ENCODE measurements at places on chromosomes 2 and 18.

DNA sequence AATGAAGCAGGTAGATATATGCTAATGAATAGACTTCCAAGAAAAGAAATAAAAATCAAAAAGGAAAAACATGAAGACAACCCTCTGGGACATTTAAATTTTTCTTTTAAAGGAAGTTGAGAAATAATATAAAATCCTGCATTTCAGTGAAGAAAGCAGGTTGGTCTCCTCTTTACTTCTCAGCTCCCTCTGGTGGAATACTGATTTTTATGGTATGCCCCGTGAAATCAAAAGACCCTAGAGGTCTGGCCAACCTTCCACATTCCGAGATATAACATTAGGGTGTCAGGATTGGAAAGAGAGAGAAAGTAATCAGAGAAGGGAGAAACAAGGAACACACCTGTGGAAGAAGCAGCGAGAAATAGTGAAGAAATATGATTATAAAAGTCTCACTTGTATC, 72.7 kb downstream of the DNER start:
- DNase-seq = no peak

GRCh38 chr18:75284566-75284965, 74.0 kb downstream of the TSHZ1 start:
- no peak for DNase-seq

DNA sequence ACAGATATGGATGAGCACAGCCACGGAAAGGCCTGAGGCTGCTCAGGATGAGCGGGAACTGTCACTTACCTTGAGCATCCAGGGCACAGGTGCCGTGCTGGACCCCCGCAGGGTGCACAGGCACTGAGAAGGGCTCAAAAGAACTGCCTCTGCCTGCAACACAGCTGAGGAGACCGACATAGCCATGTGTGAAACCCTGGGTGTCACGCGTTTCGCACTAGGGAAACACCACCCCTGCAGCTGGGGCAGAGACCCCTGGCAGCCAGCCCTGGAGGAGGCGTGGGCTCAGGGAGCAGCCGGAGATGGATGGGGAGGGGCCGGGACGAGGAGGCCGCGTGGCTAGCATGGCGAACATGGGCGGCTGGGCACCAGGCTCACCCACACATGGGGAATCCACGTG, 228.9 kb downstream of the EIPR1 start:
- DNase-seq = no peak

- DNase-seq = no peak
These were observed 364.7 kb downstream of the TXNL1 start for GRCh38 chr18:56273541-56274219.

- no peak for DNase-seq
These were observed 70.4 kb downstream of the APLF start for GRCh38 chr2:68537809-68538208.

GRCh38 chr2:20450201-20450999, 3.5 kb downstream of the RHOB start:
- DNase-seq = no peak

DNA sequence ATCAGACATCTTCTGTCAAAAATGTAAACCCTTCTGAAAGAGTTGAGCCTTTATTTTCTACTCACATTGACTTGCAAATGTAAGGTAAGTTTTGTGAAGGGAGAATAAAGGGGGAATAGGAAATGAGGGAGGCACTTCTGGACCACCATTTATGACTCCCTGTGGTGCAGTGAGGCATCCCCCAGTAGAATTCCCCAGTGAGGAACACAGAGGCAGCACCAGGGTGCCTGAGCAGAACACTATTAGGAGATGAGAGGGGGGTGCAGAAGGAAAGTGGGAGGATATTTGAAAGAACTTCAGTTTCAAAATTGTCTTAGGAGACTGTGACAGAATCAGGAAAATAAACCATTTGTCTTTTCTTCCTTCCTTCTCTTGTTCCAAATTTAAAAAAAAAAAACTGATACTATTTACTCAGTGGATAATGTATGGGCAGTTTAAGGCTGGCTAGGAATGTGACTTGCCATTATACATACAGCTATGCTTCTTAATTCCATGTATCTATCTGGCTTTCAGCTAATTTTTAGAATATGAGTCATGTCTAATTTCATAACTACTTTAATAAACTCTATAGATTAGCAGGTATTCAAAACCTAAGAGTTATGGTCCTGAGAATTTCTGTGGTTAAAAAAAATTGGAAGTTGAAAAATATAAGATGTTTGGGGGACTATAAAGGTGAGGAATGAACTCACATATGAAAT, 478.1 kb upstream of the CHAC2 start:
- DNase-seq = no peak

DNA sequence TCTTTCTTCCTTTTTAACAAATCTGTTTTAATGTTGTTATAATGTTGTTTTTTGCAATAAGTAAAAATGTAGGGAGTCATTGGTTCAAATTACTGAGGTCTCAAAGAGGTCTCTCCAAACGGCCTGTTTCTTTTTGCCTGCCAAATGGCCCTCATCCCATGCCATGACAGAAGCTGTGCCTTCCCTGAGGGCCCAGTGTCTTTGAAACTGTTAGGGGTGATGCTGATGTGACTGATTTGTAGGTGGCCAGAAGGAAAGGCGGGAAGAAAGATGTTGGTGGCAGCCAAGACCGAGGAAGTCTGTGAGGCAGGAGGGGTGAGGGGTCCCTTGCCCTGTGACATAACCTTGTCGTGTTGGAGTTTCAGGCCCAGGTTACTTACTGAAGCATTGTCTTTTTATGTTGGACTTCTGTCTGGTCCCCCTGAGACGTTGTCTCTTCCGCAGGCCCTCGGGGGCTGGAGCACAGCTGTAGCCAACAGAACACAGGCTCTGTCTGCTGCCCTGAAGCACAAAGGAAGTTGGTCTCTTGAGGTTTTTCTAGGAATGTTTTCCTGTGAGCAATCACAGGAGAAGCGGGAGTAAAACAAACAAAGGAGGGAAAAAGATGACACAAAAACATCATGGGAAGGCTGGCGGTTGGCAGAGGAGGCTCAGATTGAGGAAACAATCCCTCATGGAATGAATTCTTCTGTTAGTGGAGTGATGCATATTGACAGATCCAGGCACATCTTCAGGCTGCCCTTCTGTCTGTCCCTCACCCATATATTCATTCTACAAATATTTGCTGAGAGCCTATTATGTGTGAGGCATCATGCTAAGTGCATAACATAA, 4.9 kb upstream of the ST3GAL5 start:
- DNase-seq = no peak

- DNase-seq = no peak
These were observed 12.5 kb upstream of the ARMC9 start for GRCh38 chr2:231185886-231186285.

GRCh38 chr18:46386788-46387187, 270.2 kb downstream of the LOXHD1 start:
- DNase-seq = no peak

- no peak for DNase-seq
These were observed 48.9 kb upstream of the COBLL1 start for GRCh38 chr2:164890544-164890943.

DNA sequence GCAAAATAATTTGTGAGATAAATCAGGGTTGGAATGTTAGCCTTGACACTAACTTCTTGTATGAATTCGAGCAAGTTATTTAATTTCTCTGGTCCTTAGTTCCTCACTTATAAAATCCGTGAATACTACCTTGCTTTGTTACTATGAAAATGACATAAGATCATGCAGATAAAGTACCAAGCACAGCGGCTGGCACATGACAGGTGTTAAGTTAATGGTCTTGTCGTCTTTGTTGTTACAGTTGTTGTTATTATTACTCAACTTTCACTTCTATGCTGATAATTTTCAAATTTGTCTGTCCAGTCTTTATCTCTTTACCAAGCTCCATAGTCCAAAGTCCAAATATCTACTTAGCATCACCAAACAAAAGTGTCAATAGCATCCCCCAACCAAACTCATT, 482.1 kb downstream of the ARHGAP15 start:
- no peak for DNase-seq

- DNase-seq = no peak
These were observed 9.3 kb downstream of the OTX1 start for GRCh38 chr2:63059793-63060471.

- no peak for DNase-seq
These were observed 11.8 kb downstream of the G6PC2 start for GRCh38 chr2:168912901-168913369.

- DNase-seq = no peak
These were observed at the start of gene ACMSD for GRCh38 chr2:134838143-134838620. ACMSD (plus strand) TSS chr2:134838616; CDS start chr2:134838683, 67 bp downstream.

DNA sequence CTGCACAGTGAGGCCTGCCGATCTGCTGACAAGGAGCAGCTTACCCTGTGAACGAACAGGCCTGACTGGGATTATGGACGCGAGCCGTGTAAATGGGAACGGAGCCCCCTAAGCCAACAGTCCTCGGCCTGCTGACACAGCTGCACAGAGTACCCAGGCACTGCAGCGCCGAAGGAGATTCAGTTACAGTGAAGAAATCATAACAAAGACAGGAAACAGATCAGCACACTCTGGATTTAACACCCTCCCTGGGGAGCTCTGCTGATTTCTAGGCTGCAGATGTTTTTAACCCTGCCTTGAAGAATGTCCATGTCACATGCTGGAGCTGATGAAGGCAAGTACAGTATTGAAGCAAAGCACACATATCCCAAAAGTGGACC, 43.4 kb downstream of the COLEC12 start:
- no peak for DNase-seq

- no peak for DNase-seq
These were observed 1078.5 kb upstream of the ZEB2 start for GRCh38 chr2:145598434-145598833.

GRCh38 chr2:63572001-63572400, 16.3 kb downstream of the WDPCP start:
- no peak for DNase-seq

DNA sequence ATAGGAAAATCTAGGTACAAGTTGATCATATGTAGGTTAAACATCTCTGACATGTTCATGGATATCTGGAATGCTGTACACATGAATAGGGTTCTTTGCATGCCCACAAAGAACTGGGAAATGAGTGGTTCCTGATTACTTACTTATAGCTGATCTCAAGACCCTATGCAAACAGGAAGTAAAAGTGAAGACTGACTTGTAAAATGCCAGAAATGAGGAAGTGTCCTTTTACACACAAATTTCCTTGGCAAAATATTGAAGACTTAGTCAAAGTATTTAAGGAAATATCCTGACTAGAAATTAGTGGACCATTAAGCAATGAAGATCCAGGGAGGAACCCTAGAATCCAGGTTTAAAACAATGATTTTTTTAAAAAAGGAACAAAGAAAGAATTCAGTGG, 203.7 kb upstream of the DLGAP1 start:
- DNase-seq = no peak

GRCh38 chr2:160332318-160332717, 132.2 kb upstream of the ITGB6 start:
- DNase-seq = no peak

DNA sequence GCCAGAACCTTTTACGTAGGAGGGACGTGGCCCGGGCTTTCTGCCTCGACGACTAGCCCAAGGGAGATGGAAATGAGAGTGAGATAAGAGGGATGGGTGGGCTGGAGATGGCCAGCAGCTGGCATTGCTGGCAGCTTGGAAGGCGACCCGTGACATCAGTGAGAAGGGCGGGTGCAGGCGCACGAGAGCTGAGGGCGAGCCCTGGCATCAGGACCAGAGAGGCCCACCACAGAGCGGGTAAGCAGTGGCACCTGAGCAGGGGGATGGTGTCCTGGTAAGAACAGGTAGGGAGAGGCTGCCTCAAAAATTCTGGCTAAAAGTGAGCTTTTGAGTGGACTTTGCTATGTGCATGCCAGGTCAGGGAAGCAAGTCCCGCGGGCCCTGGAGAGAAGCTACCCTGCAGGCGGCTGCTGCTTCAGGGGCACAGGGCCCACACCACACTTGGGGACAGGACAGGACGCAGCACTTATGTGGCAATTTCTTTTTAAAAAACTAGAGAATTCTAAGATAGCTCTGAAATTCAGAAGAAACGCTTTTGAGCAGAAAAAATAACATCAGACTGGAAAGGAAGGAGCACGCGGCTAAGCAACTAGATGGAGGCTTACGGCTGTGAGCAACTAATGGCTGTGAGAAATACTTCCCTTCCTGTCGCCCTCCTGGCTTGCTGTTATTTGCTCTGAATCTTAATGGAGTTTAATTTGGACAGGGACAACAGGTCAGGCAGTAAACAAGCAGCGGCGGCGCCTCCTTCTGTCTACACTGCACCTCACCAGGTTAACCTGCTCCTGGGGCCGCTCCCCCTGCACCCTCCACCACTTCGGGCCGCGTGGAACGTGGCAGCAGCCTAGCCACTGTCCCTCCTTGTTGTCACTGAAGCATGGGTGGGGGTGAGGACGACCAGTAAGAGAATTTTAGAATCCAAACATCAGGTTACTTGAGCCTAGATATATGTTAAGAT, 20.5 kb downstream of the THAP4 start:
- DNase-seq = peak; percentile 15

- DNase-seq = no peak
These were observed 602 bp downstream of the SNX17 start for GRCh38 chr2:27370816-27371620.

GRCh38 chr2:97758131-97758705, 44.8 kb downstream of the ZAP70 start:
- DNase-seq = no peak

DNA sequence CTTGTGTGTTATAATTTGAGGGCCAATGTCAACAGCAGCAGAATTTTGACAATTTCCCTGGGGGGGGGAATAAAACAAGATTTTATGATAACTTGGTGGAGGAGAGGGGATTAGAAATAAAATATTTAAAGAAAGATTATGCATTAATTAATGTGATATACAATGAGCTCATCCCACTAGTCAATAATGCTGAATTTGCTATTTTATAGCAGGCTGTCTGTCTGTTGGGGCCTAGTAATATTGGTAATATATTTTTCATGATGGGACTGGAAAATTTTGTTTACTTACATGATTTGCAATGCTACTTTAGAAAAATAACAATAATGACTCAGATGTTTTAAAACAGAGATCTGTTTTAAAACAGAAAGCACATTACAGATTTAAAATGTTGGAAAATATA, 118.0 kb downstream of the RNF152 start:
- no peak for DNase-seq

DNA sequence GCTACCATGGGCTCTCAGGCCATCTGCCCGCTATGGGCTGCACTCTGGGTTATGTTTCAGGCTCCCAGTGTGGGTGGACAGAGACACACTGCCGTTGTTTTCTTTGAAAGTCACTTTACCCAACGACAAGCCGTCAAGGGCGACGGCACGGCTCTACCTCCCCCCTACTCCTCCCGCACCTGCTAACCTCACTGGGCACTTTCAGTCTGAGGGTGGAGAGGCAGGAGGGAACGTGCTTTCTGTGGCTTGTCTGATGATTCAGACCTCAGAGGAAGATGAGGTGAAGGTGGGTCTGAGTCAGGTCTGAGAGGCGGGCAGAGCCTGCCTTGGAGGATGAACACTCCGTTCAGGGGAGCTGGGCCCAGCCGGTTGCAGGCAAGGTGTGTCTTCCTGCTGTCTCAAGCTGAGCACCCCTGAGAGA, 147.6 kb upstream of the HDAC4 start:
- no peak for DNase-seq

DNA sequence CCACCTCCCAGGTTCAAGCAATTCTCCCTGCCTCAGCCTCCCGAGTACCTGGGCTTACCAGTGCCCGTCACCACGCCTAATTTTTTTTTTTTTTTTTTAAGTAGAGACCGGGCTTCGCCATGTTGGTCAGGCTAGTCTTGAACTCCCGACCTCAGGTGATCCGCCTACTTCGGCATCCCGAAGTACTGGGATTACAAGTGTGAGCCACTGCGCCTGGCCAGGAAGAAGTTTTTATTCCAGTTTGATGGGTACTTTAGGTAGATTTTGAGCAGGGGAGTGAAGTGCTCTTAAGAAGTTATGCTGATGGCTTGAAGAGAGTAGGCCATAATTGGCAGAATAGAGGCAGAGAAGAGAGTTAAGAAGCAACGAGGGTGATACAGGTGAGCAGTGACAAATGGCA, 25.3 kb downstream of the FZD5 start:
- DNase-seq = no peak
